ENCODE measurements at places on chromosomes 13 and 19.

DNA sequence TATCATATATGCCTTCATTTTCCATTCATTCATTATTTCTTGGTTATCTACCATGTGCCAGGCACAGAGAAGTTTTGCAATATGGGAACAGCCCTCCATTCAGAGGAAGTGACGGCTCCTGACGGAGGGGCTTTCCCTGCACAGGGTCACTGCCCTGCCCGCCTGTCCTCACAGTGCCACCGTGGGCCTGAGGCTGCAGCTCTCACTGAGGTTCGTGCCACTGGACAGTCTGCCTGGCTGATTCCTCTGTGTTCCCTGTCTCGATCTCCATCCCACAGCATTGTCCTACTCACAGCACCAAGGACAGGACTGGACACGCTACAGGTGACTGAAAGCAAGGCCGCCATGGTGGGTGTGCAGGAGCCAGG lies 92.7 kb downstream of the TSHZ3 start:
- DNase-seq, result no peak

DNA sequence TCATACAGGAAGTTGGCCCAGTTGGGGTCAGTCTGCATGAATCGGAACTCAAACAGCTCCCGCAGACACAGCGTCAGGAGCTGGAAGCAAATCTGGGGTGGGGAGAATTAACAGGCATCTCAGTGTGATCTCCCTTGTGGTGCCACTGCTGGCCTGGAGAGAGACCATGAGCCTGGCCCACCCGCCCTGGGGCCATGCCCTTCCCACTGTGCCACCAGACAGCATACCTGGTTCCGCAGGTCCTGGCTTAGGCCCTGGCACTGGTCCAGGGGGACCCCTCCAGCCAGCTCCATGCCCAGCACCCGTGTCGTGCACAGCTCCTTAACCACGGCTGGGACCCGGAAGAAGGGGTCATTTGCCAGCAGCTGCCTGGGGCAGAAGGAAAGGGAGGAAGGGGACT lies 9.6 kb upstream of the NUMBL start:
- no peak for DNase-seq

- no peak for DNase-seq
Measured at GRCh38 chr19:20276011-20276731, 109.2 kb downstream of the ZNF486 start.

GRCh38 chr13:50425772-50426171 lies 410.5 kb downstream of the KCNRG start:
- DNase-seq, result no peak

- no peak for DNase-seq
Measured at GRCh38 chr13:46605825-46606554, 53.0 kb downstream of the LRCH1 start.

- no peak for DNase-seq
Measured at GRCh38 chr13:50543782-50544181, 299.7 kb downstream of the DLEU7 start.

- no peak for DNase-seq
Measured at GRCh38 chr13:40191186-40191980, 475.1 kb downstream of the FOXO1 start.

GRCh38 chr13:44117351-44117750 lies 237.6 kb downstream of the LACC1 start:
- no peak for DNase-seq

DNA sequence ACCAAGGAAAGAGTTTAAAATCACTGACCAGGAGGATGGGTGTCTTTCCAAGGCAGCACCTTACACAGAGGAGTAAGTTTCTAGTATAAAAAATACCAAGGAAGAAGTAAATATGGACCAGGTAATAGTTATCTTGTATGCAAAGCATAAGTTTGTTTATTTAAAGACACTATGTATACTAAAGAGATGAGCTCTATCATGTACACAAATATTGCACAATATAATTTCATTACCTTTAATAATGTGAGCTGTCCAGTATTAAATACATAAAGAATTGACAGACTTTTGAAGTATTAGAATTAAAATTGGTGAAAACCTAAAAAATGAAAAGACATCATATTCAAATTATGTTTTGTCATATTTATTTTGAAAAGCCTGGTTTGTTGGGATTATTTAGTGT lies 322.0 kb upstream of the MIR17HG start:
- DNase-seq, result no peak
